ENCODE measurements at places on chromosomes 5 and 9.

DNA sequence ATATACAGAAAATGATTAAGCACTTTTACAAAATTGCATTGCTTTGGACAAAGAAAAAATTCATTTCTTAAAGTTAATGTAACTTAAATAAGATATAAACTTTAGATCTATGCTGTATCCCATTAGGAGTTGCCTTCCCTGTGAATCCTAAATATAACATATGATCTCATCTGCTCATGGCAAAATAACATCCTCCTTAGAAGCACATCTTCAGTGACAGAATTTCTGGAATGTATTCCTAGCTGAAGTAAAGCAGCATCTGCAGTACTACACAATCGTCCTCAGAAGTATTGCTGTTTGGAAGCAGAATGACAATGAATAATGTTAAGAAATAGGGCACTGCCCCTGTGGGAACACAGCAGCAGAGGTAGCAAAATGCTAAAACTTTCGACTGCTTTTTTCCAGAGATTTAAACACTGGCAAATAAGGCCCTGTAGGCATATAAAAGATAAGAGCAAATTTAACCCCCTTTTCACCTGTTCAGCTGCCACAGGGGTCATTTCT, 571.0 kb downstream of the PTPRD start:
- DNase-seq, result no peak

GRCh38 chr9:130199605-130200004, 27.4 kb downstream of the NCS1 start:
- no peak for DNase-seq

DNA sequence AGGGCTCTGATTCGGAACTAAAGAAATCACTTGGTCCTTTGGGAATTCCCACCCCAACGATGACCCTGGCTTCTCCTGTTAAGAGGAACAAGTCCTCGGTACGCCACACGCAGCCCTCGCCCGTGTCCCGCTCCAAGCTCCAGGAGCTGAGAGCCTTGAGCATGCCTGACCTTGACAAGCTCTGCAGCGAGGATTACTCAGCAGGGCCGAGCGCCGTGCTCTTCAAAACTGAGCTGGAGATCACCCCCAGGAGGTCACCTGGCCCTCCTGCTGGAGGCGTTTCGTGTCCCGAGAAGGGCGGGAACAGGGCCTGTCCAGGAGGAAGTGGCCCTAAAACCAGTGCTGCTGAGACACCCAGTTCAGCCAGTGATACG, 83.4 kb downstream of the GOLPH3 start:
- DNase-seq, result peak; percentile 35

DNA sequence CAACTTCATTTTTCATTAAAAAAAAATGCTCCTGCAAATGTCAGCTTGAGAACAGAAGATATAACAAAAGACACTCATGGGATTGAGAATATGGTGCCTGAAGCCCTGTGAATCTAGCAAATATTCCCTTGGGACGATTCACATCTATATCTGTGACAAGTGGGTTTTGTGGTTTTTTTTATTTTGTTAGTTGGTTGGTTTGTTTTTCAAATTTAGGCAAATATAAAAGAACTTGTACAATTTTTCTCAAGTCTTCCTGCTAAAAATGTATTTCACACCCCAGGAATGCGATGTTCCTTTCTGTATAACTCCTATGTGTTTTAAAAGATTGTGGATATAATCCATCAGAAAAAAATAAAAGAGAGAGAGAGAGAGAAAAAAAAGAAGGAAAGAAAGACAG, 1061.8 kb upstream of the ARRDC3 start:
- DNase-seq, result no peak

DNA sequence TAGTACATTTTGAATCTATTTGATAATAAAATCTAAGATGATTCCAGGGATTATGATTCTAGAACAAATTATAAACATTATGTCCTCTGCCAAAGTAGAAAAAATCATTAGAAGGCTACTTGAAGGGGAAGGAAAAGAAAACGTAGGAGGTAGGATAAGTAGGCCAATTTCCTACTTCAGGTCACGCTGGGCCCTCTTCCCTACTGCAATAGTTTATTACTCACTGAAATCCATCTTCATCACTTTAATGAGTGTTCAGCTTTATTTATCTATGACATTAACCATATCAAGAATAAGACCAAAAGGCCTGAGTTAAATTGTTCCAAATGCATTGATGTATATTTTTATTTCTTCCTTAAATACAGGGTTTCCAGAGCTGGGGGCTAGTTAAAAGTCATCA, 21.6 kb downstream of the SLC28A3 start:
- DNase-seq, result no peak

- DNase-seq, result no peak
Observed at GRCh38 chr5:83583859-83584258, 112.3 kb downstream of the VCAN start.

GRCh38 chr9:71725590-71726338, 42.5 kb downstream of the CEMIP2 start:
- DNase-seq, result no peak

- DNase-seq, result no peak
Observed at GRCh38 chr5:138793575-138793974, 40.4 kb downstream of the CTNNA1 start.

- no peak for DNase-seq
Observed at GRCh38 chr9:120937127-120937526, 10.5 kb upstream of the TRAF1 start.

GRCh38 chr9:104900871-104901270, 27.1 kb downstream of the ABCA1 start:
- DNase-seq, result no peak

- DNase-seq, result peak; percentile 61
Observed at GRCh38 chr9:107213561-107214028, 69.5 kb upstream of the RAD23B start.

GRCh38 chr5:170182491-170182890, 50.3 kb upstream of the C5orf58 start:
- no peak for DNase-seq

- DNase-seq, result peak; percentile 51
Observed at GRCh38 chr9:97906236-97906831, 16.0 kb downstream of the TRMO start.

- DNase-seq, result no peak
Observed at GRCh38 chr5:143213231-143213850, 190.1 kb downstream of the NR3C1 start.

DNA sequence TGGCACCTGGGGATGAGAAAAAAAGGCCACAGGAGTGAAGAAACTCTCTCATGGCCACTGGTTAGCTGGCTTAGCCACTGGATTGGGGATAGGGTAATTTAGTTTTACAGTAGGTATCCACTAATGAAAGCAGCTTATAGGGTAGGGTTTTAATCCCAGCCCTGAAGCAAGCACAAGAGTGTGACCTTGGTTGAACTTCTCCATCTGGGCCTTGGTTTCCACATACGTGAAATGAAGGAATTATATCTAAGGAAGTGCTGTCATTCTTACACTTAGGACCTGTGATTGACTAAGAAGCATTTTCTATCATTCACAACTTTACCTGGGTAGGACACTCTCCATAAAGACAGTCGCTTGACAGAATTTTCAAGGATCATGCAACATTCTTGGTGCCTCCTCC, 49.6 kb downstream of the FAT2 start:
- DNase-seq, result no peak

- DNase-seq, result no peak
Observed at GRCh38 chr9:113299800-113300292, 3.3 kb downstream of the RNF183 start.

DNA sequence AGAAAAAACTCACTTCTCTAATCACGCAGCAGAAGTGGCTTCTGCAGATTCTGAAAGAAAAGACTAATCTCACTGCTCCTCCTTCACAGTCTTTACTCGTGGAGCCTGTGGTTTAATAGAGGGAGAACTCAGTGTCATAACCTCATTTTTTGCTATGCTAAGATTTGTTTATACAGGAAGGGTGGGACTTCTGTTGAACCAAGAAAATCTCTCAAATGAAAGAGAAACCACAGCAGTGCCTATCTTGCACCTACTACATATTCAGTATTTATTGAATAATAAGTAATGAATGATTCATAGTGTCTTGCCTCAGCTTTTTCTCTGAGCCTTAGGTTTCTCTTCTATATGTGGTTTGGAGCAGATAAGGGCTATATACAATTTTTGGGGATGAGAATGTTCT, 136.1 kb upstream of the DMAC1 start:
- no peak for DNase-seq

DNA sequence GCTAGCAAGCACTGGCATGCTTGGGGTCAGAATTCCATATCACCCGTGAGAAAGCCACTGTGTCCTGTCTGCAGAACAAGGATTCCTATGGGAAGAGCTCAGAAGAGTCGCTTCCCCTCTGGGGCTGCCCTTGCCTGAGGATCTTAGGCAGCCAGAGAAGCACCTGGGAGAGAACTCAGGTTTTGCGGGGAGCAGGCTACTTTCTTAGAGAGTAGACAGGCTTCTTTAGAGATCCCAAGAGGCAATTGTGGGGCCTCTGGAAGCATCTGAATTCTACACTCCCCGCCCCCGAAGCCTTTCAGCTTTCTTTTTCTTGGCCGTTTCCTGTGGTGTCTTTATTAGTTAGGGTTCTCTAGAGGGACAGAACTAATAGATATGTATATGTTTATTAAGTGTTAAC, 40.9 kb downstream of the PHF2 start:
- DNase-seq, result no peak

- no peak for DNase-seq
Observed at GRCh38 chr5:142179776-142180387, 71.3 kb downstream of the NDFIP1 start.

- no peak for DNase-seq
Observed at GRCh38 chr9:85117831-85118230, 448.3 kb downstream of the NTRK2 start.

- DNase-seq, result peak; percentile 98
Observed at GRCh38 chr9:70413799-70414775, at the start of gene KLF9. KLF9 (minus strand) TSS chr9:70414657; CDS start chr9:70413363, 1,294 bp downstream.

- no peak for DNase-seq
Observed at GRCh38 chr5:160360310-160360709, 10.1 kb downstream of the C1QTNF2 start.

DNA sequence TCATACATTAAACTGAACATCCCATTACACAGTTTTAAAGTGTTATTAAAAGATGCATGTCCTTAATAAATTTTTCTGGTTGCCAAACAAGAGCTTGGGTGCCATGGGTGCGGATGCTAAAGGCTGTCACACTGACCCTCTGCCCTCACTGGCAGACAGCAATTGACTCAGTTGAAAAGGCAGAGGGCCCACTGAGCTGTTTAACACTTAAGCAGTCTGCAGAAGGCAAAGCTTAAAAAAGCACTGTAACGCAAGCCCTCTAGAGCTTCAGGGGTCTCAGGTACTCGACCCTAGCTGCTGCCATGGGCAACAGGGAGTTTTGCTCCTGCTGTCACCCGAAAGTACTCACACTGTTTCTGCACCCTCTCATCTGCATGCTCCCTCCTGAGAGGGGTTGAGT, 726.4 kb upstream of the TYRP1 start:
- DNase-seq, result no peak

GRCh38 chr5:136115183-136115865, 17.3 kb upstream of the SMAD5 start:
- DNase-seq, result no peak

GRCh38 chr9:116817762-116818161, 130.7 kb downstream of the TRIM32 start:
- no peak for DNase-seq

- DNase-seq, result no peak
Observed at GRCh38 chr9:87678650-87679355, 47.1 kb upstream of the CTSL start.

GRCh38 chr9:69961843-69962242, 81.8 kb upstream of the MAMDC2 start:
- no peak for DNase-seq

- DNase-seq, result no peak
Observed at GRCh38 chr5:18097817-18098216, 463.6 kb downstream of the TAF11L14 start.

DNA sequence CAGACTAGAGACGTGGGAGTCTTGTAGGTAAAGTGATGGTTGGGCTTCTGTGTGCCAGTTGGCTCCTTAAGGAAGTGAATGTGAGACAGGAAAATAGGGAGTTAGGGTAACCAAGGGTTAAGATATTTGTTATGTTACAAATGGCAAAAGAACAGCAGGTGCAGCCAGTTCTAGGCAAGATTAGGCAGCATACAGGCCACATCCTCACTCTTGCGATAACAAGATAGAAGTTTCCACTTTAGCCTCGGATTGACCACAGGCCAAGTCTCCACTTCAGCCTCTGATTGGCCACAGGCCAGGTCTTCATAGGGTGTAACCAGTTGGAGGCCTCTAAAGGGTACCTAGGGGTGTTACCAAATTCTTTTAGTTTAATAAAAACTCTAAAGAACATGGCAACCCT, 54.6 kb upstream of the ABCA1 start:
- no peak for DNase-seq

GRCh38 chr9:32703635-32704034, 68.2 kb upstream of the TAF1L start:
- no peak for DNase-seq

DNA sequence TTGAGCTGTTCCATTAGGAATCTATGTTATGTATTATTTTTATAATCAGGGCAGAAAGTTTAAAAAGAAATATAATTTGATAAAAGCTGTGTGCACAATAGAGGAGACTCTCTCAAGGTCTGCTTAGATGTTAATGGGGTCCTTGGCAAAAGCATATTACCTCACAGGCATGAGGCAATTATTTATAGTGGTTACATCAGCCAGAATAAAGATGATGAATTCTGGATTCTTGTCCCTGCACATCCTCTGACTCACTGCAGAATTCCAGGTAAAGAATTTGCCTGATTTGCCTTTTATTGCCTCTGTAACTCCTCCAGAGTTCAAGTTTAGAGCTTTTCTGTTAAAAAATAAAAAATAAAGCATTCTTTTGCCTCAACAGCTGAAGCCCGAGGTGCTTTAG, 253.6 kb downstream of the MAST4 start:
- DNase-seq, result no peak

DNA sequence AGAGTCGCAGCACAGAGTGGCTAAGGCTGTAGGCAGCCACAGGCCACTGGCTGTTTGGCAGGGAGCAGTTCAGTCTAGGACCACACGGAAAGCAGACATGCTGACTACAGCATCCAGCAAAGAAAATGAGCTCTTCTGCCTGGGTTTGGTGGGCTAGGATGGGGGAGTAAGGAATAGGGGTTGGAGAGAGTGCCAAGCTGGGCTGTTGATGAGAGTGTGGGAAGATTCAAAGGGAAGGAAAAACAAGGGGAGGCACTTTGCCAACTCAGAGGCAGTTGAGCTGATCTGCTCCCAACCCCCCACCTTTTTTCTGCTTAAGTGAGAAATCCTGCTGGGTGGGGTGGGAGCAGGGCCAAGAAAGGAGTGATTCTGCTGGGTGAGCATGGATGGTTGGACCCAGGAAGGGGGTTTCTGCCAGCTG, 35.9 kb downstream of the SVEP1 start:
- DNase-seq, result no peak

GRCh38 chr9:33331377-33331891, 41.1 kb downstream of the NFX1 start:
- no peak for DNase-seq

DNA sequence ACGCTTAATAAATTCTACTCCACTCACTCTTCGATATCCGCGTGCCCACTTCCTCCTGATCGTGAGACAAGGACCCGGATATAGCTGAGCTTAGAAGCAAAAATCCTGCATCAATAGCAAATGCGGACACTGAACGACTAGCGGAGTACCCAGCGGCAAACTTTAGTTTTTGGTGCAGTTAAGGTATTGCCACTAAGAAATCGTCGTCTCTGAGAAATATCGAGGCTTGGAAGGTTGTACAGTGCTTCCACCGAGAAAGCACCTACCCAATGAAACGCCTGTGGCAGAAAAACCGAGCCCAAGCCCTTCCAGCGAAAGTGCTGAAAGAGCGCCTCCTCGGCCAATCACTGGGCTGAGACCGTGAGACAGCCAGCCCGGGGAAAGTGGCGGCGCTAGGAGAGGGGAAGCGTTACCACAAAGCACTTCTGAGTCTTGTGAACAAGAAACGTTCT, 32.2 kb downstream of the ANXA2R start:
- peak; percentile 93 for DNase-seq

GRCh38 chr5:177501874-177502678, 4.7 kb upstream of the PDLIM7 start:
- no peak for DNase-seq
